ENCODE measurements at places on chromosomes 1 and 21.
A peak's percentile ranks its signal among the peaks of the same experiment; 100 is the strongest.

GRCh38 chr1:6675941-6676340 lies 25.7 kb downstream of the DNAJC11 start:
- DNase-seq: no peak

GRCh38 chr1:52306227-52307006 lies 59.6 kb downstream of the CC2D1B start:
- DNase-seq: no peak

GRCh38 chr1:163196449-163196787 lies 6.3 kb downstream of the RGS5 start:
- no peak for DNase-seq

- peak; percentile 15 for DNase-seq
Measured at GRCh38 chr1:58358346-58358745, 188.2 kb downstream of the OMA1 start.

DNA sequence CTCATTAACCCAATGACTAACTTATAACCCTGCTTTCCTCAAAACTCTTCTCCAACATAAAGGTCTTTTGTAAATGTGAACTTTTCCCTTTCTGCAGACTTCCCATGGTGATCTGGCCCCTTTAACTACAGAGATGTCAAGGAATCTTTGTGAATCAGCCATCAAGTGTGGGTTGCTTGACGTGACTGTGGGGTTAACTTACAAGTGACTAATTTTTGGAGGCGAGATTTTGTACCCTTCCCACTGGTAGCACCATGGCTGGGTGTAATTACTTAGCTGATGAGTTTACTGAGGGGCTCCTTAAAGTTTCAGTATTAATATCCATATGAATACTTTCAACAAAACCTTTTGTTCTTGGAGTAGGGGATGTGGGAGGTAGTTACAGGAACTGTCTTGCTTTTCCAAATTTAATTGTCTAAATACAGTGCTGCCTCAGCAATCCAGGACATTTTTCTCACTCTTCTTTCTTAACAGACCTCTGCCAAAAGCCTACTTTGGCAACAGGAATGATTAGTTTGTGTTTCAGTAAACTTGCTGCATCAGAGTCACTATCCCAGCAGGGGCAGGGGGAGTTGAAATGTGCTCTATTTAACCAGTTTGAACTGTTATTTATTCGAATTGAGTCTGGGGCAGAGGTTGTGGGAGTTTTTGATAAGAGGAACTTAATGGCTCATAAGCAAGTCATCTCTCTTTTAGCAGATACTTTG lies 217.3 kb upstream of the FGGY start:
- no peak for DNase-seq
